ENCODE measurements at places on chromosomes 12 and 14. TPM values are rescaled to one million over a fixed set of nuclear protein-coding genes. Genes with fewer than 3 reads are reported as not detected.

DNA sequence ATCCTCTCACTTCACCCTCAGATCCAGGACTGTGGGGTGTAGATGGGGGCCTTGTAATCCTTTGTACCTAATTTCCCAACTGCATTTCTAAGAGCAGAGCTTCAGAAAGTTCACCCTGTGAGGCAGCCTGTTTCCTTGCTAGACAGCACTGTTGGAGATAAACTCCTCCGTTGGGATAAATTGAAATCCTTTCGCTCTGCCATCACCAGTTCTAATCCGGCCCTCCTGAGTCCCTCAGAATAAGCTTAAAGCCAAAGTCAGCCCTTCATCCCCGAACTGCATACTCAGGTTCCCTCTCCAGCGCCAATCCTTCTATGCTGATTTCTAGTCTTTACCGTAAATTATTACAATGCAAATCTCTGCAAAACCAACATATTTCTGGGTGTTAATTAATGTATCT lies 114.7 kb downstream of the PRMT8 start:
- no peak for DNase-seq

Gene SLC17A8
- 3.8 TPM for polyA plus RNA-seq

DNA sequence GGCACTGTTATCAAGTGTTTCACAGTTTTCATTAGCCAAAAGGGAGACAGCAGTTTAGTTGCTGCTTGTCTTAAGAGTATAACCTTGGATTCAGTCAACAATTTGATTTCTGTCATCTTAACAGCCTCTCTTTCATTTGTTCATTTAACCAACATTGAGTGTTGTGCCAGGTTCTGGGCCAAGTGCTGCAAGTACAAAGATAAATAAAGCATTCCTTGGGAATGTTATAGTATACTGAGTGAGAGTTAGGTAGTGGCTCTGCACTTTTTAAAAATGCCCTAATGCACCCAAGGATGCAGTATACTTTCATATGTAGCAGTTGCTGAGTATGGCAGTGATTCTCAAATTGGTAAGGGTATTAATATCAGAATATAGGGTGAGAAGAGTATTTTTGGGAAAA lies 15.4 kb downstream of the APAF1 start:
- DNase-seq, result no peak

GRCh38 chr14:93764211-93764659 lies 24.1 kb downstream of the PRIMA1 start:
- no peak for DNase-seq

GRCh38 chr14:69259527-69260189 lies at the start of gene GALNT16:
Gene GALNT16 (plus strand): TSS chr14:69260158. CDS start chr14:69260291, 133 bp downstream.
- no peak for DNase-seq

All from left lung (tissue), 14 donors.